ENCODE measurements at places on chromosomes 1 and 21.

DNA sequence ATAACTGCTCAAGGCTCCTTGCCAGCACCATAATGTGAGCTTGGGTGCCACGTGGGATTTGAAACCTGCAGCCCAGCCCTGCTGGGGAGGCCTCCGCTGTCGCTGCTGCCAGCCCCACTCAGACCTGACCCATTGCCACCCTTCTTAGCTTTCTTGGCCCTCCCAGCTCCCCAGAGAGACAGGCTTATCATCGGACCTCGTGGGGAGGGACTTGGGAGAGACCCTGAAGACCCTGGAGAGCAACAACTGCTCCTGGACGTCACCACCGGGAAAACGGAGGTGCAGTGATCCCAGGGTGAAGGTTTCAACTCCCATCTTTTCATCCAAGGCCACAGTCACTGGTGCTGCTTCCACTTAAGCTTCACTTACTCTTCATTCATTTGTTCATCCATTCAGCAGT is 596.1 kb downstream of the PTPRU start:
- DNase-seq: no peak

GRCh38 chr1:162019006-162019405 is 4.7 kb downstream of the OLFML2B start:
- DNase-seq: no peak

- DNase-seq: no peak
Measured at GRCh38 chr1:21497466-21498061, 11.7 kb upstream of the ALPL start.

GRCh38 chr1:56993475-56993874 is 27.7 kb upstream of the C8B start:
- DNase-seq: no peak

- no peak for DNase-seq
Measured at GRCh38 chr1:34619256-34619655, 135.6 kb upstream of the GJB5 start.

GRCh38 chr1:187477535-187477934 is 648.8 kb downstream of the PLA2G4A start:
- DNase-seq: no peak

GRCh38 chr1:197066719-197067456 is at the start of gene F13B:
F13B (minus strand) TSS chr1:197067260; CDS start chr1:197067223, 37 bp downstream.
- no peak for DNase-seq

- no peak for DNase-seq
Measured at GRCh38 chr1:27615346-27616192, 11.6 kb upstream of the AHDC1 start.

- DNase-seq: no peak
Measured at GRCh38 chr1:2499986-2500596, 24.0 kb downstream of the PLCH2 start.

DNA sequence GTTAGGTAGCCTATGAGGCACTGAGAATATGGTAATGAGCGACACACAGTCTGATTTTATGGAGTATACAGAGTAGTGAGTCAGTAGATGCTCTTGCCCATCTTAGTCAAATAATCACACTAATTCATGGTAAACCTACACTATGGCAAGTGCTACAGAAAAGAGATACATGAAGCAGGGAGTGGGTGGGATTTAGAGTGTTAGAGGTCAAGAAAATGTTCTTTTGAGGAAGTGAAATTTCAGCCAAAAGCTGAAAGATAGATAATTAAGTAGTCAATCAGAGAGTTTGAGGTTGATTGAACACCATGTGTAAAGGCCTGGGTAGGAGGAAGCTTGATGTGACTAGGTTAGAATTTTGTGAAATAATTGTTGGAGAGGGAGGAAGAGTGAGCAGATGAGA is 14.7 kb downstream of the MDM4 start:
- DNase-seq: no peak

GRCh38 chr1:87642581-87643221 is 314.0 kb downstream of the LMO4 start:
- DNase-seq: no peak

DNA sequence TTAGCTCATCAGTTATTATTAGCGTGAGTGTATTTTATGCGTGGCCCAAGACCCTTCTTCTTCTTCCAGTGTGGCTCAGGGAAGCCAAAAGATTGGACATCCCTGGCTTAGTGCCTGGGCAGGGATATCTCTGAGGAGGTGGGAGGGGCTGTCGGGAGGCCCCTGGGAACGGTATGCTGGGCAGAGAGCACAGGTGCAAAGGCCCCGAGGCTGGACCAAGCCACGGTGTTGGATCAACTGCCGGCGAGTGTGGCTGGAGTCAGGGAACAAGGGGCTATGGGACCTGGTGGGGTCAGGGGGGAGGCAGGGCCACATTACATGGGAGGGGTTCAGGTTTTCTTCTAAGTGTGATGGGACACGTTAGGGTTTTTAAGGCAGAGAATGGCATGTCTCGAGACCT is 62.7 kb downstream of the FHAD1 start:
- DNase-seq: no peak

DNA sequence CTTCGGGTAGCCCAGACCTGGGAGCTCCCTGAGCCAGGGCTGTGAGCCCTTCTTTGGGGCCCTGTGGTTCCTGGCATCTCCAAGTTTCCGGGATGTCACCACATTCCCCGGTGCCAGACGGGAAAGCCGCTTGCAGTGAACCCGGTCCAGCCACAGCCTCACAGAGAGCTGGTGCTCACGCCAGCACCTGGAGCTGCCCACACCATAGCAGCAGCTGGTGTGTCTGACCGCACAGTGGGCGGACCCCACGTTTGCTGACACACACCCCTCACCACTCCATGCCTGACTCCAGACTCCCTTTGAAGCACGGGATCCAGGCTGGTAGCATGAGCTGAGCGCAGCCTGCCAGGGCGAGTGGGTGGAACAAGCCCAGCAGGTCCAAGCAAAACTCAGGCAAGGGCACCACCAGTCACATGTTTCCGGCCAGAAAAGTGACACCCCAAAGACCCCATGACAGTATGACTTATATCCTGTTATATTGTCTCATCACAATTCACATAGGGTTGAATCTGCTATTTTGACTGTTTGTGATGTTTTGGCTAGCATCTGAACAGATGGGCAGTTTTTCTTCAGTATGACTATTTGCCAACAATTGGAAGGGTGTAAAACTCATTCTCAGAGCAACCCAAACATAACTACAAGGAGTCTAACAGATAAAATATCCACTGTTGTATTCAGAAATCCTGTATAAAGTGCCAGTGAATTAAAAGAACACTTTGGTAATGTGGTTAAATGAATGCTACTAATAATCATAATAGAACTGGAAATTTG is 285.4 kb downstream of the SMYD3 start:
- DNase-seq: no peak

- no peak for DNase-seq
Measured at GRCh38 chr1:198234520-198235251, 77.9 kb downstream of the NEK7 start.

GRCh38 chr1:84689514-84690396 is 506 bp downstream of the SSX2IP start:
- peak; percentile 22 for DNase-seq
